ENCODE measurements at places on chromosomes 3 and 15. TPM values are rescaled to one million over a fixed set of nuclear protein-coding genes. Genes with fewer than 3 reads are reported as not detected.

Gene GOLIM4
- 38.8 TPM for polyA plus RNA-seq

Gene CFAP100
- not detected for polyA plus RNA-seq

Gene PTPRG
- 8.5 TPM for polyA plus RNA-seq

DNA sequence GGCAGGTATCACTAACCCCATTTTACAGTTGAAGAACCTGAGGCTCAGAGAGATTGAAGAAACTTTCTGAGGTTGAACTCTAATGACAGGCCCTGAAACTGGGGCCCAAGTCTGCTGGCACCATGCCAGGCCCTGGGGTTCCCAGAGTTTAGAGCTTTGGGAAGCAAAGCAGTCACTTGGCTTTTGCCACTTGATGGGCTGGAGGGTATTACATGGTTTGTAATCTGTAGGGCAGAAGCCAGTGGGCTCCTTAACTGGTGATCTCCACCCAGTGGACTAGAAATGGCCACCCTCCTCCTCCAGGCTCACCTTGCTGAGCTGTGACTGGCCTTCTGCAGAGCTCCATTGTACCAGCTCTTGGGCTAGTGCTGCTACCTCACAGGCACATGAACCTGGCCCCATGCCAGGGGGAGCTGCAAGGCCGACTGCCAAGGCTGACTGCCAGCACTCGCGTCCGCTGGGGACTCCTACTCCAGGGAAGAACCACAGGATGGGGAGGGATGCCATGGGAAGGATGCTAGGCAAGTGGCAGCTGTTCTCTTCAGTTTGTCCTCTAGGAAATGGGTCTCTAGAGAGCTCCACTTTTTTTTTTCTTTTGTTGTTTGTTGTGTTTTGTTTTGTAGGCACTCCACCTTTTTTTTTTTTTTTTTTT lies 104.8 kb downstream of the ETFA start:
- peak; percentile 68 for DNase-seq

DNA sequence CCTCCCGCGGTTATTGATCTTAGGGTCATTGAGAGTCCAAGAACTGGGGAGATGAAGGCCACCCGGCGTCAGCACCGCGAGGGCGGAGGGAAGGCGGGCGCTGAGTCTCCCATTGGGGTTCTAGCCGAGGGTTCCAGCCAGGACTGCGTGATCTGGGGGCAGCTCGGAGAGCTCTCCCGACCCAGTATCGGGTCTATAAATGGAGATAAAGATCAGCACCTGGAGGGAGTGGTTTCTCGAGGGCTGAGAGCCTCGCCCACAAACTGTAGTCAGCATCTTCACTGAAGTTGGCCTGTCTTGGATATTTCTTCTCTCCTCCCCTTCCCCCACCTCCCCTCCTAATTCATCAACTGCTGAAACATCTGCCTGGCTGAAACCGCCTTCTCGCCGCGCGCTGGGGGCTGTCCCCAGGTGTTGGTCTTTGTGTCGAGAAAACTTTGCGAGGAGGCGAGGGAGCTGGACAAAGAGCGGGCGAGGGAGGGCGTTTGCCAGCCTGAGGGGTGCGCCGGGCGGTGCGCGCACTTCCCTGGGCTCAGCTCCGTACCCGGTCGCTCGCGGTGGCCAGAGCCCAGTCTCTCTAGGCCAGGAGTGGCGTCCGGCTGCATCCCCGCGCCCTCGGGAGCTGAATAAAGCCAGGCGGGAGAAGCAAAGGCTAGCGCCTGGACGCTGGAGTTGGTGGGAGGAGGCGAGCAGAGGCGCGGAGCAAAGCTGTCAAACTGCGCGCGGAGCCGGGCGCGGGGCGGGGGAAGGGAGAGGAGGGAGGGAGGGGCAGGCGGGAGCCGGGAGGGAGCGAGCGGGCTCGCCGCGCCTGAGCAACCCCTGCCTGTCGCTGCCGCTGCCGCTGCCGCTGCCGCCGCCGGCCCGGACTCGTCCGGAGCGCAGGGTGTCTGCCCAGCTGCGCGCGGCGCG lies at the start of gene ST8SIA2:
Gene ST8SIA2, plus strand, starts transcription at position 811 of the 909 bp plus-strand sequence. CDS start 184 bp downstream, outside the sequence.
- DNase-seq, result peak; percentile 68

- DNase-seq, result no peak
These were observed 127.7 kb upstream of the TLE3 start for GRCh38 chr15:70225416-70225815.

- no peak for DNase-seq
These were observed 39.3 kb downstream of the OSTN start for GRCh38 chr3:191238321-191238817.

GRCh38 chr3:11575677-11576076 lies 68.0 kb downstream of the VGLL4 start:
- no peak for DNase-seq

DNA sequence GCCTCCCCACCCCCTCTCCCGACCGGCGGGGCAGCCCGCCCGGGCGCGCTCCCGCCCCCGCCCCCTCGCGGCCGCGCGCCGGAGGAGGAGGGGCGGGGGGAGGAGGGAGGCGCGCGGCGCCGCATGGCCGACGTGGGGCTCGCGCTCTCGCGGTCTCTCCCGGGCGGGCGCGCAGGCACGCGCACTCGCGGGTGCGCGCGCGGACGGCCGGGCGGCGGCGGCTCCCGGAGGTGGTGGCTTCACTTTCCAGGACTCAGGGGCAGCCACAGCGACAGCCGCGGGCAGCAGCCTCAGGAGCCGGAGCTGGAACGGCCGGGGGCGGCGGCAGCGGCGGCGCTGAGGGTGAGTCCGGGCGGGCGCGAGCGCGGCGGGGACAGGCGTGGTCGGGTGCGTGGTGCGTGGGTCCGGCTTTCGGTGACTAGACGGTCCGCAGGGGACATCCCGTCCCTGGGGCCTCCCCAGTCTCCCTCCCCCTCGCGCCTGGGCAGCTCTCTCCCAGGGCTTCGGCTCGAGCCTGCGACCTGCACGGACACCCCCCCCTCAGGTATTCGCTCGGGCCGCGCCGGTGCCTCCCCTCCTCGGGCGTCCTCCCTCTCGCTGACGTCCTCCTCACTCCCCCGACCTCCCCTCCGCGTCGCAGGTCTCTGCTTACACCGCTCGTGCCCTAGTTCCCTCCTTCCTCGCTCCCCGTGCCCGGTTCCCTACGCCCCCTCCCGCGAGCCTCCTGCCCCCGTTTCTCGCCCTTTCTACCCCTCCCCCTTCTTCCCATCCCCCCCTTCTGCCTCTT lies at the start of gene UBE2E2:
Gene UBE2E2, plus strand, starts transcription at position 407 of the 787 bp plus-strand sequence.
- DNase-seq, result peak; percentile 90

GRCh38 chr3:9782770-9783169 lies 9.5 kb downstream of the TADA3 start:
- DNase-seq, result no peak

DNA sequence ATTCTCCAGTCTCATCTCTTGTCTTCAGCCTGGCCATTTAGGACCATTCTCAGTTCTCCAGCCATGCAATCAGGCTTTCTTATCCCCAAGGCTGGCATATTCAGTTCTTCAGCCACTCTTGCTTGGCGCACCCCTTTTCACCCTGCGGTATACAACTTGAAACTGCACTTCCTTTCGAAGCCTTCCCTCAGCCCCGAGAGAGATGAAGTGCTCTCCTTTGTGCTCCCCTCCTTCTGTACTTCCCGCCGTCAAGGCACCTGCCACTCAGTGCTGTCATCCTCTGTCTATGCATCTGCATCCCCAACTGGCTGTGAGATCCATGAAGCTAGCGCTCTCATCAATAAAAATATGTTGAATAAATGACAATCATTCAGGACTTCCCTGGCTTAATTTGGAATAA lies 45.7 kb downstream of the MORC1 start:
- DNase-seq, result no peak

DNA sequence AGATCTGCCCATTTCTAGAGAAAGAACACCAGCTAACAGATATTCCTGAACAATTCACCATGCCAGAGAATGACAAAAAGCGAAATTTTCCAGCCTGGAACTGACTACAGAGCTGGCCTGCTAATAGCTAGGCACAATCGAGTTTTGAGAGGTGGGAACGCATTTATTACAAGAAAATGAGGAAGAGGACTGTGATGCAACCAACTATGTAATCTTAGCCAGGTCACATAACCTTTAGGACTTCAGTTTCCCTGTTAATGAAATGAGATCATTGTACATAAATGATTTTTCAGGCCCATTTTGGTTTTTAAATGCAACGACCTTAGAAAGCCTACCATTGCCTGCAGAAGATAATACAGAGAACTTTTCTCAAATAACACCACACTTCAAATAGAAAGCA lies 72.1 kb upstream of the SETMAR start:
- DNase-seq, result no peak

DNA sequence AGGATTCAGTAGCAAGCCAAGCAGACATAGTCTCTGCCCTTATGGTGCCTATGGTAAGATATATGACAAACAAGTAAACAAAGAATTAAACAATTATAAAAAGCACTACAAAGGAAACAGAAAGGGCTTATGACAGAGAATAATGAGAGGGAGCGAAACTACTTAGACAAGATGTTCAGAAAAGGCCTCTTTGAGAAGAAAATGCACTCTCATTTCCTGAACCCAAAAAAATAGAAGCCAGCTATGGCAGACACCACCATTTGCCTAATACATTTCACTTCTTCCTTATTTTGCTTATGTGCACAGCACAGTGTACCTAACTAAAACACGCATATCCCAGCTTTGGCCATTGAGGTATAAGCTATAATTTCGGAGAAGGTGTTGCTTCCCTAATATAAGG lies 465.5 kb upstream of the PPP2R3A start:
- no peak for DNase-seq

DNA sequence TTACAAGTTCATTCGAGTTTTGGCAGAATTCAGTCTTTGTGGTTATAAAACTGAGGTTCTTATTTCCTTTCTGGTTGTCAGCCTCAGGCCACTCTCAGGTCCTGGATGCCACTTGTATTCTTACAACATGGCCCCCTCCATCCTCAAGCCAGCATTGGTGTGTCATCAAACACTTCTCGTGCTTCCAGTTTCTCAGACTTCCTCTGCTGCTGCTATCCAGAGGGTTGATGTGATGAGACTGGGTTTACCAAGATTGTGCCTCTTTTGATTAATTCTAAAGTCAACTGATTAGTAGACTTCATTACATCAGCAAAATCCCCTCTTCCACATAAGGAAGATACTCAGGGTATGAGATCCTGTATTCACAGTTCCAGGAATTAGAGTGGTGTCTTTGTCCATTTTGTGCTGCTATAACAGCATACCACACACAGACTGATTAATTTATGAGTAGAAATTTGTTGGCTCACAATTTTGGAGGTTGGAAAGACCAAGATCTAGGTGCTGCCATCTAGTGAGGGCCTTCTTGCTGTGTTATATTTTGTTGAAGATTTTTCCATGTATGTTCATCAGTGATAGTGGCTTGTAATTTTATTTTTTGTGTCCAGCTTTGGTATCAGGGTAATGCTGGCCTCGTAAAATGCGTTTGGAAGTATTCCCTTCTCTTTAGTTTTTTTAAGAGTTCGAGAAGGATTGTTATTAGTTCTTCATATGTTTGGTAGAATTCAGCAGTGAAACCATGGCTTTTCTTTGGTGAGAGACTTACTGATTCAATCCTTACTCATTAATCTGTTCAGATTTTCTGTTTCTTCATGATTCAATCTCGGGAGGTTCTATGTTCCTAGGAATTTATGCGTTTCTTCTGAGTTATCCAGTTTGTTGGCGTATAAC lies 11.1 kb downstream of the LRCH3 start:
- DNase-seq, result no peak
